ENCODE measurements at places on chromosomes 1 and 21.
A peak's percentile ranks its signal among the peaks of the same experiment; 100 is the strongest.

- DNase-seq: no peak
Observed at GRCh38 chr1:176382163-176382562, 80.8 kb upstream of the PAPPA2 start.

- DNase-seq: no peak
Observed at GRCh38 chr1:231465051-231465450, 43.0 kb upstream of the EGLN1 start.

- DNase-seq: no peak
Observed at GRCh38 chr1:91836331-91837040, 49.5 kb downstream of the TGFBR3 start.

DNA sequence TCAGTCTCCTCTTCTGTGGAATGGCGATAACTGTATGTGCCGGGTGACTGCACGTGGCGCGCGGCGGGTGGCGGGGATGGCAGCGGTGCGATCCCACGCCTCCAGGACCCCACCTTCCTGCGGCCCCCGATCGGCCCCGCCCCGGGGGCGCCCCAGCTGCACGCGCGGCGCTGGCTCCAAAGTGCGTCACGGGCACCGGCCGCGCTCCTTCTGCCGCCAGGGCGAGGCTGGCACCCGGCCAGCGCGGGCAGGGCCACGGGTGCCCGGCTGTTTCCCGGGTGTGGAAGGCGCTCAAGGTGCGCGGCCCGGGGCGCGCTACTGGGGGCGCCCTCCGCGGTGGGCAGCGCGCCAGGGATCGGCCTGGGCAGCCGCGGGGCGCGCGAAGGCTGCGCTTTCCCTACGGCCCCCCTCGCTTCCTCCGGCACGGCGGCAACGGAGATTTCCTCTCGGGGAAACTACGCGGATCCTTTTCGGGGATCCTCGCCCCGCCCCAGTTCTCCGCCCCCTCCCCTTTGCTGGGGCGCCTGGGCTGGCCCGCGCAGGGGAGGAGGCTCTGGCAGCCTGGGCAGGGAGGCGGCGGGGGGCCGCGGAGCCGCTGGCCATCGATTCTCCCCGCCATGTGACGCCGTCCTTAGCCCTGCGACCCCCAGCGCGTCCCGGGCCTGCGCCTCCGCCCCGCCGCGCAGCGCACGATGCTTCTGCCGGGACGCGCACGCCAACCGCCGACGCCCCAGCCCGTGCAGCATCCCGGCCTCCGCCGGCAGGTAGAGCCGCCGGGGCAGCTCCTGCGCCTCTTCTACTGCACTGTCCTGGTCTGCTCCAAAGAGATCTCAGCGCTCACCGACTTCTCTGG, at the start of gene EVA1C:
TSS of gene EVA1C (plus strand) at position 545 of the 853 bp plus-strand sequence. CDS start at position 693, 148 bp downstream.
- DNase-seq: peak; percentile 85

DNA sequence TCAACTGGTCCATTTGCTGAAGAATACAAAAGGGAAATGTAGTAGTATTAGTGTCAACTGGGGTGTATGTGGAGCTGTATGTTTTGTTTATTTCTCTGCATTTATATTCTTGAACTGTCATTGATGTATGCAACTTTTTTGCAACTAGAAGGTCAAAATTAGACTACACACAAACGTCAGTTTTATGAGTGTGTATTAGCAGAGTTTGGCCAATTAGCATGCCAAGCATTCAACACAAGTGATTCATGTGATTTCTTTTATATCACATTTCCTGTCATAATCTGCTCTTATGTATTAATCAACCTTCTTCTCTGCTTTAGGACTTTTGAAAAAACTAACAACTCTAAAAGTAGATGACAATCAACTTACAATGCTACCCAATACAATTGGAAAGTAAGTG, 211.1 kb downstream of the LRRC40 start:
- no peak for DNase-seq

- no peak for DNase-seq
Observed at GRCh38 chr1:109307274-109308021, 637 bp upstream of the MYBPHL start.

Measured in activated CD8-positive, alpha-beta memory T cell treated with anti-CD3 and anti-CD28 coated beads, Interleukin-2, amount 50 U/mL, for 48 hours (primary cell).